ENCODE measurements at places on chromosomes 1 and 21. TPM values are rescaled to one million over a fixed set of nuclear protein-coding genes. Genes with fewer than 3 reads are reported as not detected.

GRCh38 chr1:178134061-178134460 is 40.2 kb downstream of the RASAL2 start:
- no peak for DNase-seq

- no peak for DNase-seq
Measured at GRCh38 chr1:40423264-40423642, 27.0 kb upstream of the ZFP69B start.

GRCh38 chr1:3469104-3469848 is 14.8 kb downstream of the ARHGEF16 start:
- DNase-seq, result no peak

DNA sequence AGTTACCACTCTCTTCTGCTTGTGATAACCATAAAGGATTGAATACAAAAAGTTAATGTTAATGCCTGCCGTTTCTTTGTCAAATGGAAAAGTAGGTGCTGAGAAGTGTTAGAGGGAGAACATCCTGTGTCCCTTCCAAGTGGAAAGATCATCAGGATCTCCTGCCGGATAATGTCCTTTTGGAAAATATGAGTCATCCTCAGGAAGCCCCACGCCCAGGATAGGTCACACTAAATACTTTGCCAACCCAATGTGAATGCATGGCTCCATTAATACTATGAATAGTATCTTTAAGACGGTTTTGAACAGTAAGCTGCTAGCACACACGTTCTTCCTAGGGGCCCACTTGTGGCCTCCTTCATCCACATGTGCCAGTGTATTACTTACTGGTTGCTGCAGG is 279.5 kb downstream of the ZNF326 start:
- DNase-seq, result no peak

DNA sequence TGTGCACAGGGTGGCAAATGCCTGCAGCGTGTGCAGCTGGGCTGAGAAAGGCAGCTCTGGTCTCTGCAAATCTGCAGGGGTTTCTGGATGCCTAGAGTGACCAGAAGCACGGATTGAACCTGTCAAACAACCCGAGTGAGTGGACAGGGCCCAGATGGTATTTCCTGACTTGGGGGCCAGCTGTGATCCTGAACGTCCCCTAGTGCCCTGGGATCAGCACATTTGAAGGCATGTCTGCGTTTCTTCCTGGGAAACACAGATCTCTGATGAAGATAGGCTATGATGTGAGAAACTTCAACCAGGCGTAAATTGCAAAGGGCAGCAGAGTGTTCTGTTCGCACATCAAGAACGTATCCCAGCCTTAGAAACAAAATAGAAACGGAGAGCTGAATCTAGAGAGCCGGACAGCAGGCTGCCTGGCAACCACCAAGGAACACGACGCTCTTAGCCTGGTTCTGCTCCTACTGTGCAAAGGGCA is 163.1 kb downstream of the KCNJ6 start:
- DNase-seq, result no peak

- no peak for DNase-seq
Measured at GRCh38 chr1:59034925-59035324, 251.1 kb upstream of the JUN start.

DNA sequence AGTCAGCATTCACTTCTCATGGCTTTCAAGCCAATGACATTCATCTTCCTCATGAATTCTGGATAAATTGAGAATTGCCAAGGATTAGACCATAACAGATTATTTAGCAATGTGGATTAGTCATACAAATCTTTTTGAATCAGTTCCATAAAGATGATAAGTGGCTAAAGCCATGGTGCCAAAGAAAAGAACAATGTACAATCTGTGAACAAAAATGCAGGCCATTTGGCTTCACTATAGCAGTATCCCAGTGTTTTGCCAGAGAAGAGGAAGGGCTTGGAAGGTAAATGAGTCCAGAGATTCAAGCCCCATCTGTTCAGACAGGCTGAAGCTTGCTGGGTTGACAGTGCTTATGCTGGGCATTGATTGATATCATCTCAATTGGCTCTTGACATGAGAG is 376.4 kb upstream of the LRRC7 start:
- no peak for DNase-seq

DNA sequence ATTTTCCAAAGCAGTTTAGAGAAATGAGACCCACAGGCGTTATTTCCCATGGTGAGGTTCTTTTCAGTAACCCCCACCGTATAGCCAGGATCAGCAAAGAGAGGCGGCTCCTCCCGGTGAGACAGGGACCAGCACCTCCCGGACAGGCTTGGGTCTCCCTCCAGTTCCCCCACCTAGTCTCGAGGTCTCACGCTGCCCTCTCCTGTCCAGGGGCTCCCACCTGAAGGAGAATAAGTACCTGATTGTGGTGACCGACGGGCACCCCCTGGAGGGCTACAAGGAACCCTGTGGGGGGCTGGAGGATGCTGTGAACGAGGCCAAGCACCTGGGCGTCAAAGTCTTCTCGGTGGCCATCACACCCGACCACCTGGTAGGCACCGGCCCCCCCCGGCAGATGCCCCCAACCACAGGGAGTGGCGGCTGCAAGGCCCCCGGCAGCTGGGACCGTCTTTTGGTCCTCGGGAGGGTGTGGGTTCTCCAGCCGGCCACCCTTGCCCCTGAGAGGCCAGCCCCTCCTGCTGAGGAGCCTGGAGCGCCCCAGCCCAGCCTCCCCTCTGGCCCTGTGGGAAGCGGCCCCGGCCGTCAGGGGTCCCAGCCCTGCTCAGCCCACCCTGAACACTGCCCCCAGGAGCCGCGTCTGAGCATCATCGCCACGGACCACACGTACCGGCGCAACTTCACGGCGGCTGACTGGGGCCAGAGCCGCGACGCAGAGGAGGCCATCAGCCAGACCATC is 4.9 kb downstream of the COL6A1 start:
- no peak for DNase-seq

The GSTM5 gene
- 0.24 TPM for total RNA-seq

GRCh38 chr21:31677047-31677446 is 17.6 kb downstream of the SOD1 start:
- no peak for DNase-seq

The FCRLB gene
- total RNA-seq, result 0.15 TPM
